ENCODE measurements at places on chromosomes 2 and 18.
A peak's percentile ranks its signal among the peaks of the same experiment; 100 is the strongest.

DNA sequence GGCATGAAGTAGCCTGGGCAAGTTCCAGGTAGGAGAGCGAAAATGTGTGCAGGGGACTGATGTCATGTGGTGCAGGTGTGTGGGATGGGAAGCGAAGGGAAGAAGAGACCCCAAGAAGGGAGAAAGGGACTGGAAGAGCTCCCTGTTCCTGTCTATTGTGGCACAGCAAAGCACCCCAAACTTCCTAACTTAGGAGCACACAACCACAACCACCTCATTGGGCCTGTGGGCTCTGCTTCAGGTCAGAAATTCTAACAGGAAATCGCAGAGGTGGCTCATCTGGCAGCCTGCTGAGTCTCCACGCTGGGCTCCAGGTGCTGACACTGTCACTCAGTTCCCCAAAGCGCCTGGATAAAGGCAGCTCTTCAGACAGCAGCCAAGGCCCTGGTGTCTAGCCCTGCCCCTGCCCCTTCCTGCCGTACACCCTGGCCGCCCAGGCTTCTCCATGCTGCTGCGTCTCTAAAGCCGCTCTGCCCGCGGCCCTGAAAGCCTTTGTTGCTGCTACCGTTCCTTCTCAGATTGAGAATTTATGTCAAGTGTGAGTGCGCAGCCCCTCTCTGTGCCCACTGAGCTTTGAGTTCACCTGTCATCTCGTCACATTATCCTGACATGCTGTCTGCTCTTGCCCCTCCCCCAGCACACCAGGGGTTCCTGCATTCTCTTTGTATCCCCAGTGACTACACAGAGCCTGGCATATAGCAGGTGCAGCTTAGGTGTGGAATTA lies 140.2 kb upstream of the BCL2L11 start:
- DNase-seq = no peak

- no peak for DNase-seq
Measured at GRCh38 chr2:37350034-37350433, 5.6 kb downstream of the QPCT start.

- no peak for DNase-seq
Measured at GRCh38 chr2:30583204-30583749, 136.2 kb downstream of the LCLAT1 start.

DNA sequence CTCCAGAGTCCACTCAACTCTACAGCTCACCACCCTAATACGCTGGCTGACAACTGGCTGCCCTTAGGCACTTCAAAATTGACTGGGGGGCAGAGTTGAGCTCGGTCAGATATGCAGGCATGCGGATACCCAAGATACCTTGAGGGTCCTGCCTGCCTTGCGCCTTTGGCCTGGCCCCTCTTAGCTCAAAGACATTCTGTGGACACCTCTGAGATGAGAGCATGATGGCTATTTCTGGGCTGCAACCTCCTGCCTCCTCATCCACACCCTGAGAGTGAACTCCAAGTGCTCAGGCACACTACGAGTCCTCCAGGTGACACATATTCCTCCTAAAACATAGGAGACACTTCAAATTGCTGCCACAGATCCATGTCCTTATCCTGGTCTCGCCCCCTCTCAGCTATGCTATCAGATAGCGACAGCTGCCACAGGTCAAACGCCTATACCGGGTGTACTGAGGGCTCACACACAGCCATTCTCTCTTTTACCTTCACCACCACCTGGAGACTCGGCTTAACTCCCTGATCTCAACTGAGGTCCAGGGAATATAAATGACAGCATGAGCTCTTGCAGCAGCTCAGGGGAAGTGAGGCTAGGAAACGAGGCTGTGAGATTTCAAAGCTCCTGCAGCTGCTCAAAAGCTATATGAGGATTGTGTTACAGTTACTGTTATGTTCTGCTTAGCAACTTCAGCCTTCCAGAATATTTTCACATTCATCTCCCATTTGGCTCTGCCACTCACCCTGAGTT lies 60.5 kb upstream of the TEX51 start:
- DNase-seq = no peak

DNA sequence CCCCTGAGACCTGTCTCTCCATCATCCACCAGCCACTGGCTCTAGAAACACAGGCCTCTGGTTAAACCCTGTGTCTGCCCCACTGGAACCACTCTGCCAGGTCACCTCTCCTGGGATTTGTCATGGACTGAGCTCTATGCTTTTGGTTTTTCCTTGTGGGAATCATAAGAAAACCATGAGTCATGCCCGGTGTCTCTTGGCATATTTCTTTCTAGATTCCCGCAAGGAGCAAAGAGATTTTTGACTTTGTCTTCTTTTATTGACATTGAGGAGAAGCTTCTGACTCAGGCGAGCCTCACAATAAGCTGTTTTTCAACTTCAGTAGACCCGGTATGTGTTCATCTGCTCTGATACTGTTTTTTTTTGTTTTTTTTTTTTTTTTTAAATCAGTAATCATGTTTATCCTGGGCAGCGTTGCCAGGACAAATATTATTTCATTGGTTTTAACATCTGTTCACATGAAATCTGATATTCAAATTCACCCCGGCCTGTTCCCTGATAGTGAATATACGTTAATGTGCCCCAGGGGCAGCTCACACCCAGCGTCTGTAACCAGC lies 207.1 kb downstream of the ACKR3 start:
- peak; percentile 40 for DNase-seq

DNA sequence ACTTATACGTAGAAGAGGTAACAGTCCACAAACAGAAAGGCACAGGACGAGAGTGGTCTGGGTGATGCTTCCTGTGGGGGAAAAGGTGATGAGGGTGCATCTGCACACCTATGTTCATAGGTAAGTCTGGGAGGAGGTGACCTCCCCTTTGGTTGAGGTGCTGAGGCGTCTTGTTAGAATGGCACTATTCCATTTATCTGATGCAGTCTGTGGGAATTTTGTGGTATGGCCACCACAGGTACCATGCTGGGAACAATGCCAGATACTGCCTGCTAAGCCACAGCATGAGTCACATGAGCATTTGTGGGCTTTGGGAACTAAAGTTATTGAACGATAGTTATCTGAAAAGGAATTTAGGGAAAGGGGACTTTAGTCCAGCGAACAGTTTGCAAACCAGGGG lies 27.9 kb downstream of the IL37 start:
- no peak for DNase-seq

- no peak for DNase-seq
Measured at GRCh38 chr2:144522176-144522896, 2.4 kb upstream of the ZEB2 start.

GRCh38 chr18:13612196-13612997 lies 114.0 kb downstream of the FAM210A start:
- no peak for DNase-seq

DNA sequence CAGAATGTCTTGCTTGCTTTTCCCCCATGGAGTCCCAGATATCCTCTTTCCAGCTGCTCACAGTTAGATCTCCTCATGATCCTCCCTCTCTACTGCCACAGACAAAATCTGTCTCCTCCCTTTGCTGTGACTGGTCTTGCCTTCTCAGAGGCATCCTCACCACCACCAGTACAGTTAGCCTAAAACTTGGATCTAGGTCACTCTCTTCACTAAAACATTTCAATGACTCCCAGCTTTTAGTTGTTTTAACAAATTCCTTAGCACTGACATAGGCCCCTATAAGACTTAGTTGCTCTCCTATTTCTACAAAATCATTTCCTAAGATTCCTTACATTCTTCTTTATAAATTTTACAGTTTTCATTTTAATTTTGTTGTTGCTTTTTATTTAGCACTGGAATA lies 734.2 kb upstream of the CHAC2 start:
- DNase-seq = no peak
